Central memory CD4-positive, alpha-beta T cell (primary cell): ENCODE measurements at places on chromosomes 4 and X.

- peak; percentile 7 for DNase-seq
These were observed 12.8 kb downstream of the AIMP1 start for GRCh38 chr4:106329041-106329618.

DNA sequence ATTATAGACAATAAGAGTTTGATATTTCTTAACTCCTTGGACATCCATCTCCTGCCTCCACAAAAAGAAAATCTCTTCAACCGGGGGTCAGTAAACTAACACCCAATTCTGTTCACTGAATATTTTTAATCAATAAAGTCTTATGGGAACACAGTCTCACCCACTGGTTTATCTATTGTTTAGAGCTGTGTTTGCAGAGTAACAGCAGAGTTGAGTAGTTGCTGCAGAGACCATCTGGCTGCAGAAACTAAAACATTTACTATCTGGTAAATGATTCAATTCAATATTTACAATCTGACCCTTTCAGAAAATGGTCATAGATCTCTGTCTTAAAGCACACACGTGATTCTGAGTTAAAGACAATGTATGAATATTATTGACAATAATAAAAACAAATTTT lies 94.0 kb downstream of the TMA16 start:
- no peak for DNase-seq

GRCh38 chr4:47824840-47825239 lies 13.0 kb downstream of the CORIN start:
- DNase-seq, result no peak

DNA sequence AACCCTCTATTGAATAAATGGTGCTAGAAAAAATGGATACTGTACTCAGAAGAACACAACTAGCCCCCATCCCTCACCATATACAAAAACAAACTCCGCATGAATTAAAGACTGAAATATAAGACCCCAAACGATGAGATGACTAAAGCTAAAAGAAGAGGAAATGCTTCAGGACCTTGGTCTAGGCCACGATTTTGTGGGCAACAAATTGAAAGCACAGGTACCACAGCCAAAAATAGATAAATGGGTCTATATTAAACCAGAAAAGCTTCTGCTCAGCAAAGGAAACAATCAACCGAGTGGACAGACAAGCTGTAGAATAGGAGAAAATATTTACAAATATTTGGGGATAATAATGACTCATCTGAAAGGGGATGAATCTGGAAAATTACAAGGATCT lies 86.4 kb upstream of the DHRSX start:
- no peak for DNase-seq

DNA sequence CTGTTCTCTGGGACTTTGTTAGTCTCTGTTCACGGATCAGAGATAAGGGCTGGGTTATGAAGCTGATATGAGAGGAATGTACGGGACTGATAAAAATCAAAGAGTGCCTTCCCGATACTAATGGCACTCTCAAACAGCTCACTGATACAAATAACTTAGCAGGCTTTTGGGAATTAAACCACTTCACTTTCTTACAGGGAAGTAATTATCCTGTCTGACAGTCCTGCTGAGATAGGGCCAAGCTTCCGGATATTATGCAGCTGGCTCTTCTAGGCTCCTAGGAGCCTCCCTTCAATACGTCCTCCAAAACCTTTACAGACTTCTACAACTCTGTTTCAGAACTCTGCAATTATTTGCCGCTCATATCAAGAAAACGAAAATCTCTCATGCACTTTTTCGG lies 418.0 kb downstream of the NLGN4X start:
- no peak for DNase-seq

DNA sequence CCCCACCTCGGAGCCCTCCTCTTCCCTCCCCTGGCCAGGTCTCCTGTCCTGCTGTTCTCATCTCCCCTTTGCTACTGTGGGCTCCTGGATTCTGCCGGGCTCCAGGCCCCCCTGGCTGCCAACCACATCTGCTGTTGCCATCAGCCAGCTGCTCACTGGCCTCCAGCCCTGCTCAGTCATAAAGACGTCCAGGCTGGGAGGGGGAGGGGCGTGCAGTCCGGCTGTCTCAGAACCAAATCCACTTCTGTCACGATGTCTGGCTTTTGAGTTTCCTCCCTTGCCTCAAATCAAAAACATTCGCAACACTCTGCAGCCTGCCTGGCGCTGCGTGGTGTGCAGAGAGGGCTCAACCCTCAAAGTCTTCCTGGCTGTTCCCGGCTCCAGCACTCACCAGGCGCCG lies 7.1 kb downstream of the RASL11B start:
- no peak for DNase-seq
